ENCODE measurements at places on chromosomes 5 and 9. TPM values are rescaled to one million over a fixed set of nuclear protein-coding genes. Genes with fewer than 3 reads are reported as not detected.

The STPG3 gene
- not detected for total RNA-seq

The CCDC107 gene
- total RNA-seq = 18.1 TPM

The PTTG1 gene
- 158 TPM for total RNA-seq

The CTXN3 gene
- total RNA-seq = not detected

The NUTM2F gene
- not detected for total RNA-seq

The C5 gene
- total RNA-seq = 2.3 TPM

The OBP2B gene
- total RNA-seq = not detected

The IFNB1 gene
- not detected for total RNA-seq

The AQP7 gene
- total RNA-seq = not detected

The CORO2A gene
- 2.2 TPM for total RNA-seq

- DNase-seq = no peak
Measured at GRCh38 chr5:139301808-139302499, 8.4 kb downstream of the MATR3 start.

- peak; percentile 81 for DNase-seq
Measured at GRCh38 chr9:86321373-86321772, 32.8 kb downstream of the TUT7 start.

- DNase-seq = no peak
Measured at GRCh38 chr9:77999231-77999631, 32.4 kb downstream of the GNAQ start.

DNA sequence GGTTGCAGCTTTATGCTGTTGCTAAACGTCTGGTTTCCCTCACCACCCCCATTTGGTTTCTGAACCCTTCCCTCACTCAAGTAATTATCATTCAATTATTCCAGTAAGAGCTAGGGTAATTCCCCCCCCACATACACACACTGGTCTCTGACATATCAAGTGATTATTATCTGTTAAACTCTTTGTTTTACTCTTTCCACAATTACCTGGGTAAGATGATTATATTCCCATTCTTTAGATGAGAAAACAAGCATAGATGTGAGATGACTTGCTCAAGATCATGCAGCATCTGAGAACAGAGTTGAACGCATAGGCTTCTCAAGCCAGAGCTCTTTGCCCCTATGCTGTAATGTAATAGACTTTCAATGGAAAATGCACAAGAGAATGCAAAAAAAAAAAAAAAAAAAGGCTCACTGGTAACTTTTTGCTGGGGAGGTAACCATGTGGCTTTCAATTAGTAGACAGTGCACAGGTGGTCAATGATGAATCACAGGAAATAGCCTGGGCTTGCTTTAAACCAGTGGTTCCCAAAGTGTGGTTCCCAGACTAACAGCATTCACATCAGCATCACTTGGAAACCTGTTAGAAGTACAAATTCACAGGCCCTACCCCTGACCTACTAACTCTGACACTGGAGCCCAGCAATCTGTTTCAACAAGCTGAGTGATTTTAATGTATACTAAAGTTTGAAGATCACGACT is 87.6 kb downstream of the PIK3R1 start:
- peak; percentile 52 for DNase-seq

DNA sequence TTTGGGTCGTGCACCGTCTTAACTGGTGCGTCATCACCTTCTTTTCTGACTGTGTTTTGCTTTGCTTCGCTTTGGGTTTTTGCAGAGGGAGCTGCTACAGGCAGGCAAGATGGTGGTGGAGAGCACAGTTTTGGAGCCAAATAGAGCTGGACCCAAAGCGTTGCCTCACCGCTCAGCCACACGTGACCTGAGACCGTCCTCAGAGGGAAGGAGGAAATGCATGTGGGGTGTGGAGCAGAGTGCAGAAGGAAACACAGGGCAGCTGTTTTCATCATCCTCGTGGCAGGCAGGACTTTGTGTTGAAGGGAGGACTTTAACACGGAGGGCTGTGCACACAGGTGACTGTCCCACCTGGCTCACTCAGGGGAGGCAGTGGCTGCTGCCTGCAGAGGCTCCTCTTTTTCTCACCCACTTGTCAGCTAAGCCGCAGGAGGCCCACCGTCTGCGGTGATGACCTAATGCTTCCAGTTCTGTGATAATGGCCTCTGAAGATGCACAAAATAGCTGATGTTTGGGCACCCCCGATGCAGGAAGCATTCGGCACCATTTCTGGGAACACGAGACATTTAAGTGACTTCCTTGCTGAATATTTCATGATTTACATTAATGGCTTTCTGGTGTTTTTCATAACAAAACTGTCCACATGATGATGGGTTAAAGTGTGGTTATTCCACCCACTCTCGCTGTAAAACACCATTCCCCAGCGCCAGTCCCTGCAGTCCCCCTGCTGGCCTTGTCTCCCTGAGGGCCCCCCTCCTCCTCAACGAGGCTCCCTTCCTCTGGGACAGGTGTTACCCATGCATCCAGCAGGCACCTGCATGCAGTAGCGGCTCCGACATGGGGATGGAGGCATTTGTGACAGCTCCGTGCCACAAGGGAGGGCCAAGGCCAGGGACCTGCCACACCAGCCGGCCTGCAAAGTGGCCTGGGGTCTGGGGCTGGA is 12.4 kb upstream of the UBAC1 start:
- DNase-seq = peak; percentile 40

DNA sequence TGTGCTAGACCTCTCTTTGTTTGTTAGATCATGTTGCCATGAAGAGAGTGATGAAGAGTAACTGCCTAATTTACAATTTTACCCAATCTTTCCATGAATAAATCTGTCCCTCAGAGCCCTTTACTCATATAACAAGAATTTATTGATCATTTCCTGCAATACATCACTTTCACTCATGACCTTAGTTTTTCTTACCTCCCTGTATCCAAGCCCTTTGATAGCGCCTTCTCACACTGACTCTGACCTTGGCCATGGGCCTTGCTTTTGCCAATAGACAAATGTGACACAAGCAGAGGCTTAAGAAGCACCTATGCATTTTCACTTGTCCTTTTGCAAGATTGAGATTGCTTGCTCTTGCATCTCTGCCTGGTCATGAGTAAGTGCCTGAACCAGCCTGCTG is 288.1 kb downstream of the NNT start:
- DNase-seq = no peak

DNA sequence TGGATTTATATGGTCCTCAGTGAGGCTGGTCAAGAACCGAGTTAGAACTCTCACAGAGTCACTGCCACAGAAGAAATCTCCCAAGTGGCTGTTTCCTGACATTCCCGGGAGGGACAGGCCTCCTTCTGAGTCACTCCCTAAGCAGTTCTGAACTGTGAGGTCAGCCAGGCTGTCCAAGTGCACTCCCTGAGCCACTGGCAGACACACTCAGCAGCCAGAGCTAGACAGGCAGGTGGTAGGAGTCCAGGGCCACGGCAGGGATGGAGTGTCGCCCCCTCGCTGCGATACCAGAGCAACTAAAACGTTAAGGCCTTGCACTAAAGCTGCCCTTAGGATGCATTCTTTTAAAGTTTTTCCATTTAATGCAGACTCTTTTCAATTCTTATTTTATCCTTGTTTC is 3.4 kb downstream of the IL4 start:
- DNase-seq = peak; percentile 83

DNA sequence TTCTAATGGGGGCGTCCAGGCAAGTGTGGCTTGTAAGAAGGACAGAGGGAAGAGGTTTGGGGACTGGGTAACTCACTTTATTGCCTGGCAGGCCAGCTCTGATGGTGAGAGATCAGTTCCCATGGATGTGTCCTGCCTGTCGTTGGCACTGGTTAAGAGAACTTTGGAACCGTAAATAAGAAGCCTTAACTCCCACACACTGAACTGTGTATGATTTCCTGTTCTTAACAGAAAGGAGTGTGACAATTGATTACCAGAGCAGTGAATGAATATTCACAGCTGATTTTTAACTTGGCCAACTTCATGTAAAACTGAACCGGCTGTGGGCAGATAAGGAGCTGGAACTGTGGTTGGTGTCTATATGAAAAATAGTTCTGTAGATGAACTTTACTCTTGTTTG is 63.2 kb downstream of the MEGF10 start:
- DNase-seq = no peak

DNA sequence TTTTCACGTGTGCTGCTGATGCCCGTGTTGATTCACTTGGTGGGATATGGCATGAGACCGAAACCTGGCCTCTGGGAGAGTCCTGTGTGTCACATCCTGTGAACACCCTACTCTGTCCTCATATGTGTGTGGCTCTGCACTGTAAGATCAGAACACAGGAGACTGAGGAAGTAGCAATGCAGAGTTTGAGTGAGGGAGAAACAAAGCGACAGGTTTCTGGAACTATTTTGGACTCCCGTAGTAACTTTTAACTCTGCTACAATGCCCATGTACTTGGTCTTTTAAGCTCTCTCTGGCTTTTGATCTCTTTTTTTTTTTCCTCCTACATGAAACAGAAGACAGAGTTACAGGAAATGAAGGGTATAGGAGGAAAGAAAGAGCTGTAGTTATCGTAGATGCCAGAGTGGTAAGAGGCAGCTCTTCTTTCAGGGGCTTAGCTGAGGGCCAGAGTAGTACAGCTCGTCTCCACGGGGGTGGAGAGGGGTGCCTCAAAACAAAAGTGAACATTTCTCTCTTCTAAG is 26.6 kb downstream of the GRAMD2B start:
- DNase-seq = peak; percentile 63

GRCh38 chr5:175652741-175653663 is 4.9 kb upstream of the HRH2 start:
- no peak for DNase-seq

DNA sequence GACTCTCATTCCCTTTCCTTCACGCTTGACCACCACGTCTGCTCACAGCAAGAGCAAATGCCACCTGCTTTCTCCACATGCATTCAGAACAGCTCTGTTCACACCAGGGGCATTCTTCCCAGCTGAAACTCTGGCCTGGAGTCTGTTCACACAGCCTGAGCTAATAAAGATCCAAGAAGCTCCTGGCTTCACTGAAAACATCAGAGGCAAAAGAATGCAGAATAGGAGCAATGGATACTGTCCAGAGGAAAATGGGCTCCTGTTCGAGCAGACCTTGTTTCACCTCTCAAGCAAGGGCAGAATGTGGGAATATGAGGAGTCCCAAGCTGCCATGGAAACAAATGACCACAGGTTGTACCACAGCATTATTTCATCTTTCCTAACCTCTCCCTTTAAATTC is 402.7 kb upstream of the TNC start:
- no peak for DNase-seq

DNA sequence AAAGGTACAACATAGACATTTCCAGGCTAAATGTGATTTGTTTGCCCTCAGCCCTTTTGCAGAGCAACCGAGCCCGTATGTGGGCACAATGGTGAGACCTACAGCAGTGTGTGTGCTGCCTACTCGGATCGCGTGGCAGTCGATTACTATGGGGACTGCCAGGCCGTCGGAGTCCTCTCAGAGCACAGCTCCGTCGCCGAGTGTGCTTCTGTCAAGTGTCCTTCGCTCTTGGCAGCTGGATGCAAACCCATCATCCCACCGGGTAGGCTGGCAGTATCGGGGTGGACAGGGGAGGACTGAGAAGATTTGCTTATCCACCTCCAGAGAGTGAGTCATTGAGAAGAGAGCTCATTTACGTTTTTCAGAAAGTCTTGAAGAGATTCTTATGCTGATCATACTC is 17.8 kb upstream of the GLIPR2 start:
- no peak for DNase-seq

DNA sequence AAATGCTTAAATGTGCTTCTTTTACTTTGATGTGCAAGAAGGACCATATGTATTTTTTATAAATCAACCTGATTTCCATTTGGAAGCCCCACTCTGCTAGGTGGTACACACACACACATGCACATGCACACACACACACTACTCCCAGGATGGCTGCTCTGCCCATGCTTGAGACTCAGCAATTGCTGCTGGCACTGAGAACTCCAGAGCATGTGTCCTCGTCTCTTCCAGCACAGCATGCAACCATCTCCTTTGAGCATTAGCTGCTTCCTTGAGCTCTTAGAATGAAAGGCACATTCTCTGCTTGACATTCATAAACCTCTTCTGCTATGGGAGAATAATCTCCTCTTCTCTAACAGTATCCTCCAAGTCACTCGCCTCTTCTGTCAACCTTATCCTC is 115.9 kb downstream of the FEM1C start:
- no peak for DNase-seq

DNA sequence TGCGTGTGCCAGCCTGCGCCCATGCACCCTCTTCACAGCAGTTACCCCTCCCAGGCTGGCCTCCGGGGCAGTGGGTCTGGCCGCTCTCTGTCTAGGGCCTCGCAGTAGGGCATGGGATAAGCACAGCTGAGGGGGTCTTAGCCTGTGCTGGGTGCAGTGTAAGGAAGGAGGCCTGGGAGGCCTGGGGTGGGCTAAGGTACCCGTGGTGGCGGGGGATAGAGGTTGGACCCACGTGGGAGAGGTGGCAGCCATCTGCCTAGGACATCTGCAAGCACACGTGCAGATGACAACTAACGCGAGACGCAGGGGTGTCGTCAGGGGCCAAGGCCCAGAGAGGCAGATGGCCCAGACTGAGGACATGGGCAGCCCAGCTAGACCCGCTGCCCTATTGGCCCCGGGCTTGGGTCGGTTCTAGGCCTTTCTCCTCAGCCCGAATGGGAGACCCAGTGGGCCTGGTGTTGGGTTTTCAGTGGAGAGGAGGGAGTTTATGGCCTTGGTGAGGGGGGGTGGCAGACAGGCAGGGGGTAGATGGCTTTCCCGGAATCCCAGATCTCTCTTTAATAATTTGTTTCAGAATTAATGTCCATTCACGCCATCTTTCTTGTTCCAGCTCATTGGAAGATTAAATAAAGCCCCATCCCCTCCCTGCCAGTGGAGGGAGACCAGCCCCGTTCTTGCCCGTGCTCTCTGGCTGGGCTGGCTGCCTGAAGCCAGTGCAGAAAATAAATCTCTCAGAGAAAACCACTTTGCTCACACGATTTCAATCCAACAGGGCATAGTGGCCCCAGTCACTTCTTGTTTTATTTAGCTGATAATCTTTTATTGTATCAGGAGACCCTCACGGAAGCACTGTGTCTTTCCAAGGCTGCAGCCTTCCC is 154.2 kb downstream of the GAPVD1 start:
- no peak for DNase-seq

GRCh38 chr5:168270476-168270875 is 21.0 kb upstream of the WWC1 start:
- DNase-seq = peak; percentile 90

- DNase-seq = no peak
Measured at GRCh38 chr5:141663506-141663905, 12.3 kb upstream of the FCHSD1 start.

DNA sequence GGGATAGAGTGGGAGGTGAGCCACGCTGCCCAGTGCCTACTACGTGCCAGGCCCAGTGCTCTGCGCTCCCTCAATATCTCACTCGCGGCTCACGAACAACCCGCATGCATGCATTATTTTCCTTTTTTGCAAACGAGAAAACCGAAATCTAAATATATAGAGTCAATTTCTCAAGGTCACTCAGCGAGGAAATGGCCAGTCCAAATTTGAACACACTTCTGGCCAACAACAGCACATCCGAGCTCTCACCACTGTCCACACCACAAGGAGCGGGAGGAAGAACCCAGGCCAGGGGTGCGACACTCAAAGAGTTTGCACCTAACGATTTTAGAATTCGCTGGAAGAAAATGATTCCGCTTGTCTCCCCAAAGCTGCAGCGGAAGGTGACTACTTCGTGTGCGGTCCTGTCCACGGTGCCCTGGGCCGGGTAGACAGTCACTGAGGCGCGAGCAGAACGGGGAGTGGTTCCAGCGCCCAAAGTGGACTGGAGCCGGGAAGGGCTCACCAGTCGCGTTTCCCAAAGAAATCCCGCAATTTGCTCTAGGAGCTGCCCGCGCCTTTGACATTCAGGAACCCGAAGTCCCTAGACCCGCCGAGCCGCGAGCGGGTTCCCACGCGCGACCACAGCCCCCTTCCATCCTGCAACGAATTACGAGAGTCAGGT is 1.1 kb upstream of the TLX3 start:
- DNase-seq = no peak

- DNase-seq = no peak
Measured at GRCh38 chr5:138021771-138022170, 11.1 kb downstream of the FAM13B start.

GRCh38 chr9:79700607-79701360 is 129.0 kb downstream of the TLE4 start:
- DNase-seq = no peak
